ENCODE measurements at places on chromosomes 13 and 19. TPM values are rescaled to one million over a fixed set of nuclear protein-coding genes. Genes with fewer than 3 reads are reported as not detected.
A peak's percentile ranks its signal among the peaks of the same experiment; 100 is the strongest.

The SLC6A16 gene
- 0.95 TPM for total RNA-seq

GRCh38 chr13:22024381-22024994 lies 353.6 kb downstream of the FGF9 start:
- no peak for DNase-seq

- peak; percentile 94 for DNase-seq
Observed at GRCh38 chr19:1220976-1221903, 15.7 kb downstream of the STK11 start.

The ZNF575 gene
- 1.6 TPM for total RNA-seq

- DNase-seq, result peak; percentile 91
Observed at GRCh38 chr19:45615795-45616703, 14.0 kb upstream of the GPR4 start.

- peak; percentile 19 for DNase-seq
Observed at GRCh38 chr19:7657131-7657751, 11.6 kb upstream of the RETN start.

DNA sequence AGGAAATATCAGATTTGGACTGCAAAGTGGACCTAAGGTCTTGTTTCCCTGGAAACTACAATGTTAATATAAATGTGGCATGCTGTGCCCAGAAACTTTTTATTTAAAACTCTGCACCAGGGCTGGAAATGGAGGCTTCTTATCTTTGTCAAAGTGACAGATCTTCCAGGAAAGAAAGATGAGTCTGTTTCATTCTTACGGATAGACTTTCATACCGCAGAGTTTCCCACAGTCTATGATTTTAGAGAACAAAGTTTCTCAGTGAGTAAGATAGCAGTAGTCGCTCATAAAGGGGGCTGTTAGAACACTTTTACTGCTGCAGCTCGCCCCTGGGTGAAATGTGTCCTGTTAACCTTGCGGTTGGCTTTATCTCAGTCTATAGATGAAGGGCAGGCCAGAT lies 6.7 kb downstream of the CLEC11A start:
- DNase-seq, result no peak

DNA sequence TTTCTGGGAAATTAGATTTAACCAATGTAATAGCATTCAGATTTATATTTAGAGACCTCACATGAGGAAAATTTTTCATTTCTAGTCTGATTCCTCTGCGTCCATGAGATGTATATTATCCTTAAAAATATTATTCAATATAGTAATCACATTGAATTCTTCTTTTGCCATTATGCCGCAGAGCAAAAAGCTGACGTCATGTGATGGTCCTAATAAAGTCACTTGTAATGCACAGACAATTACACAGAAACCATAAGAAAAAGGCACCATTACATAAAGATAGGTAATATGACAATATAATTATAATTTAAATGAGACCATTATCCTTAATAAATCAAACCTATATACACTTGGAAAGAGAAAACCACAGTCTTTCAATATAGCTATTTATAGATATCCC lies 1021.5 kb downstream of the PCDH9 start:
- no peak for DNase-seq

DNA sequence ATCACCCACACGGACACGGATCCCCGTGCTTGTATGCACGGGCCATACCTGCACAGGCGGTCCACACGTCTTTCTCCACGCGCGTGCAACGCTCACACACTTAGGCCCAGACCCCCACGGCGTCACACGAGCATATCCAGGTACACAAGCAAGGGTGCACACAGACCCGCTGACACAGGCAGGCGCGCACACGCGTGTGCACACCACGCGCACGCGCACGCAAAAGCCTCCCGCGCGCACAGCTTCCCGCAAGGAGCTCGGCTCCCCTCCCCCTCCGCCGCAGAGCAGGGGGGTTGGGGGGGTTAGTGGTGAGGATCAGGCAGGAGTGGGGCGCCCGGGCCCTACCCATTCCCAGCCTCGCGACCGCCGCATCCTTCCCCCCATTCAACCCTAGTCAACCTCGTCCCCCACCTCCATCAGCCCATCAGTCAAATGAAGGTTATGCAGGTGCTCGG lies 407 bp downstream of the RAB3A start:
- DNase-seq, result peak; percentile 79

The LYL1 gene
- 2.1 TPM for total RNA-seq

- DNase-seq, result peak; percentile 68
Observed at GRCh38 chr19:7196763-7197118, 97.5 kb downstream of the INSR start.

DNA sequence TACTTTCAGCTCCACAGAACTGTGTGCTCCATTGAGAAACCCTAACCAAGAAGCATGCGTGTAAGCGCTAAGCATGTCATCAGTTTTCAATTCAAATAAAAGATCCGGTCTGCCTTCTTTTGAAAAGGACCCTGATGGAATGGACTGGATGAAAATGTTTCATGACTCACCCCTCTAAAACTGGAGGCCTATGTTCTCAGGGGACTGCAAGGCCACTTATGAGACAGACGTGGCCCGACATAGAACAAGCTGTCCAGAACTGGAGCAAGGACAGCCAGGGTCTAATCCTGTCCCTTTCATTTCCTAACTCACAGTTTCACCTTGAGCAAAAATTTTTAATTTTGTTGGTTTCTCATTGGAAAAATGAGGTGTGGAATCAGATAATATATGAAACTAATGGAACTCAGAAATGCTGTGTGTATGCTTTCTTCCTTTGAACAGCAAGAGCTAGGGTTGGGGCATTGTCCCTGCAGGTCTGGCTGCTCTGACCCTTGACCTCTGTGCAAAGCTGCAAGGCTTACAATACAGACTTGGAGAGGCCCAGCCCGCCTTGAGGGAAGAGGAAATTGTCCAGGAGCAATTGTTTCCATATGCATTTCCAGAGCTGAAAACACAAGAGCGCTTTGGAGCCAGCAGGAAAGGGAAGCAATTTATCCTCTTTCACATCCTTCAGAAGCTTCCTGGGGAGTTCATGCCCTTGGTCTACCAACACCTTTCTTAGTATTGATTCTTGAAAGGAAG lies 553.4 kb upstream of the KLF12 start:
- no peak for DNase-seq

The KLK12 gene
- total RNA-seq, result not detected

GRCh38 chr19:7655581-7655980 lies 13.3 kb upstream of the RETN start:
- DNase-seq, result no peak

- peak; percentile 14 for DNase-seq
Observed at GRCh38 chr13:113959198-113959597, 14.7 kb downstream of the C13orf46 start.

DNA sequence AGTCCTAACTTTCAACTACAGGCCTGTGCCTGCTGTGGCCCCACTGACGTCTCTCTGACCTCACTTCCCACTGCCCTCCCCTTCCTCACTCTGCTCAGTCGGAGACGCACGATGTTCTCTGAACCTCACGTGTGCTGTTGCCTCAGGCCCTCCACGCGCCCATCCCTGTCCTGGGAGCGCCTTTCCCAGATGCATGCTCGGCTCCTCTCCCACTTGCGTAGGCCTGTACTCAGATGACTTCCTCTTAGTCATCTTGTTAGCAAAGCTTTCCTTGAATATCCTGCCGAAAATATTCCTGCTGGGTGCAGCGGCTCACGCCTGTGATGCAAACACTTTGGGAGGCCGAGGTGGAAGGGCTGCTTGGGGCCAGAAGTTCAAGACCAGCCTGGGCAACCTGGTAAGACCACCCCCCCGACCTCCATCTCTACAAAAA lies 9.3 kb upstream of the SYT5 start:
- DNase-seq, result peak; percentile 63

DNA sequence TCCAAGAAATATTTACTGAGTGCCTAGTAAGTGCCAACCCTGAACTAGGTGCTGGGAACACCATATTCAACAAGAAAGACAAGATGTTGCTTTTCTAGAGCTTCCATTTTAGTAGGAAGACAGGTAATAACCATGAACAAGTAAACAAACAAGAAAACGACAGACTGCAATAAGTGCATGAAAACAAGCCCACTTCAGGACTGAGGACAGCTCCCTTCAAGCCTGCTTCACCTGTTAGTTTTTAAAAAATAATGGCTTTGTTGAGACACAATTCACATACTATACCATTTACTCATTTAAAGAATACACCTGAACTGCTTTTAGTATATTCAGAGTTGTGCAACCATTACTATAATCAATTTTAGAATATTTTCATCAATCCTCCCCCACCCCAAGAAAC lies 30.4 kb downstream of the CYP4F22 start:
- no peak for DNase-seq

- DNase-seq, result no peak
Observed at GRCh38 chr13:38758277-38758676, 71.4 kb downstream of the FREM2 start.

The ATP1A3 gene
- not detected for total RNA-seq

- peak; percentile 22 for DNase-seq
Observed at GRCh38 chr13:83183439-83184149, 698.7 kb downstream of the SLITRK1 start.

The MCF2L gene
- 26.3 TPM for total RNA-seq

GRCh38 chr19:54806516-54806838 lies 3.1 kb downstream of the KIR2DL4 start:
- no peak for DNase-seq

GRCh38 chr19:50980208-50980607 lies 3.5 kb downstream of the KLK7 start:
- no peak for DNase-seq

- peak; percentile 61 for DNase-seq
Observed at GRCh38 chr13:31200637-31200971, 829 bp downstream of the B3GLCT start.

DNA sequence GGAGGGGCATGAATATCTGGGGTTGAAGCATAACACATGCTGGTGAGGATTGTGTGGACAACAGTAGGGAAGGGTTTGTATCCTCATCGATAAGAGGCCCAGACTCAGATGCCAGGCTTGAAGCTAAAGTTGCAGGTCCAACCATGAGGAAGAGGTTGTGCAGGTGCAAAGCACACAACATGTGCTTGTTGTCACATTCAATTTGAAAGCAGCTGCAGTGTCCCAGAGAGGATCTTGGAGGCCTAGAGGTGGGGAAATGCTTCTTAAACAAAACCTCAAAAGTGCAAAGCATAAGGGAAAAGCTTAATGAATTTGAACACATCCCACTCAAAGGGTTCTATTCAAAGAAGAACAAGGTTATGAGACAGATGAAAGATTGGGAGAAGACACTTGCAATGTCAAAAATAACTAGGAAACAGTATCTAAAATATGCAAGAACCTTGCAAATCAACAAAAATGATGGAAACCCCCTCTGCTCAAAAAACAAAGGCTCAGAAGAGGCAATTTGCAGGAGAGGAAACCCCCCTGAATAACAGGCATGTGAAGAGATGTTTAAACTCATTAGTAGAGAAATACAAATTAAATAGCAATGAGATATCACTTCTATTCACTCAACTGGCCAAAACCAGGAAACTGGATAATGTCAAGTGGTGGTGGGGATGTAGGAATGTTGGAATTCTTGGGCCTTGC lies 187.1 kb downstream of the KATNAL1 start:
- no peak for DNase-seq

DNA sequence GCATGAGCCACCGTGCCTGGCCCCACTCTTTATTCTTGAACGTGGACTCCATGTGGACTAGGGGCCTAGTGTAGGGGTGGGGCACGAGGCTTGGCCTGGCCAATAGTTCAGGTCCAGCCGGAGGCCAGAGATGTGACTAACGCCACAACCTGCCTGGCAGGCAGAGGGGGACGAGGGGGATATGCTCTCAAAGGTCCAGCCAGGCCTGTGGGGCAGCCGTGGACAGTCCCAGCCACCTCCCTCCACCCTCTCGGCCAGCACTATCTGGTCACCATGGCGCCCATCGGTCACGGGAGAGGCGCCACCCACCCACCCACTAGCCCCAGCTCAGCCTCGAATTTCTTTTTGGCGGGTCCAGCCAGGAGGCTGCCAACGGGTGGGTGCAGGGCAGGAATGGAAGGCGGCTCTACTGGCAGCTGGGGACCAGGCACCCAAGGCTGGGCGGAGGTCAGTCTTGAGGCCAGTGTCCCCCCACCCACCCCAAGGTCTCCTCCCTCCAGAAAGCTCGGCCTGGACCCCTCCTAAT lies 2.2 kb upstream of the CERS1 start:
- DNase-seq, result no peak

DNA sequence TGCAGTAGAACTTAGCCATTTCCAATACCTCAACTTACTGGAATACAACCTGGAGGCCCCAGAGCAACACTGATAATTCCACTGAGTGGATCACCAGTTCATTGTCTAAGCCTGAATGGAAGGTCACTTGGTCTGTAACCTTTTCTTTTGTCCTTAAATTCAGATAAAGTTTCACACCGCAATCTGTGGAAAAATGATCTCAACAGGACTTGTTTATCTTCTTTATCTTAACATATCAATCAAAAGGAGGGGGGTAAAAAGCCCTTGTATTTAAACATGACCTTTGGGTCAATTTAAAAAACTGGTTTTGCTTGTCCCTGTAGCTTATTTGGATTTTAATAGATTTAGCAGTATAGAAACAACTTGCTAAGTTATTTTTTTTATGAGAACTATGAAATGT lies 21.6 kb downstream of the SAE1 start:
- DNase-seq, result no peak

DNA sequence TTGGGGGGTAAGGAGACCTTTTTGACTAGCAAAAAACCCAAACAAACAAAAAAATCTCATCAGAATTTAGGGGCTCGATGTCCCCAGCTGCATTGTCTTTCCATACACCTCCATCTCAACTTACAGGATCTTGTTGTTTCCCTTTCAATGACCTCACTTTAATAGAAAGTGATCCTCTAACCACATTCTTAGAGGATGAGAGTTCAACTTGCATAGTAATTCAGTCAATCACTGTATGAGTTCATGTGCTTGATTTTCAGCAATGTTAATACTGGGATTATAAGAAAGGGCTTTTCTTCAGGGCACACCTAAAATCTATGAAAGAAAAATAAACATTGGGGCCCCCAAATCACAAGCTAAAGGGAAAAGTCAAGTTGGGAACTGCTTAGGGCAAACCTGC lies 1512.0 kb downstream of the SLITRK1 start:
- no peak for DNase-seq

GRCh38 chr13:20446900-20447299 lies 78.8 kb downstream of the CRYL1 start:
- no peak for DNase-seq

The KLK13 gene
- not detected for total RNA-seq

- DNase-seq, result no peak
Observed at GRCh38 chr19:48308631-48309586, 16.4 kb upstream of the EMP3 start.

GRCh38 chr13:27510082-27510481 lies 59.7 kb upstream of the MTIF3 start:
- no peak for DNase-seq

GRCh38 chr13:98921786-98922185 lies 56.1 kb downstream of the DOCK9 start:
- DNase-seq, result no peak

The SNAPC2 gene
- 8.7 TPM for total RNA-seq

- no peak for DNase-seq
Observed at GRCh38 chr13:85508683-85509329, 290.4 kb downstream of the SLITRK6 start.
